ENCODE measurements at places on chromosomes 4 and X. TPM values are rescaled to one million over a fixed set of nuclear protein-coding genes. Genes with fewer than 3 reads are reported as not detected.
A peak's percentile ranks its signal among the peaks of the same experiment; 100 is the strongest.

The RAB40A gene
- total RNA-seq: 0.16 TPM

The STPG2 gene
- 0.19 TPM for total RNA-seq

The PNMA6A gene
- total RNA-seq: 0.17 TPM

The ENPEP gene
- 0.88 TPM for total RNA-seq

The RHOXF2 gene
- 0.25 TPM for total RNA-seq

- H3K36me3 ChIP-seq: no peaks in the 10 kb centered on the region
- H3K27ac ChIP-seq: no peak overlapping the region
- no peak overlapping the region for H3K4me3 ChIP-seq
- DNase-seq: no peak
- no peaks in the 10 kb centered on the region for H3K4me1 ChIP-seq
These were observed 645.0 kb upstream of the ATOH1 start for GRCh38 chr4:93183576-93183975.

DNA sequence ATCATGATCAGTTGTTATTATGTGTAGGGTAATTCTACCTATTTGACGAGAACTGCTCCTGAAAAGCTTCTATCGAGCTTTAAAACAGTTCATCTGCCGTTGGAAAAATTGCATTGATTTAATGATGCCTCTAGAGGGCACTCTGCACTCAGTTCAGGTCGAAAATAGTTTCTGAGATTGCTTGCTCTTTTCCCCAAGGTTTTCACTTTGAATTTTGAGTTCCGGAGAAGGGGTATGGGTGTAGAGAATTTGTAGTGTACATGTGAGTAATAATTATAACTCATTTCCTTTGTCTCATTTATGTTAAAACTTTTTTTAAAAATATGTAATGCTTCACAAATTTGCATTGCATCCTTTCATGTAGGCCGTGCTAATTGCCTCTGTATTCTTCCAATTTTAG lies 28.4 kb upstream of the TNIP3 start:
- no peaks in the 10 kb centered on the region for H3K4me1 ChIP-seq
- H3K36me3 ChIP-seq: no peaks in the 10 kb centered on the region
- H3K4me3 ChIP-seq: no peak overlapping the region
- no peak overlapping the region for H3K27ac ChIP-seq

DNA sequence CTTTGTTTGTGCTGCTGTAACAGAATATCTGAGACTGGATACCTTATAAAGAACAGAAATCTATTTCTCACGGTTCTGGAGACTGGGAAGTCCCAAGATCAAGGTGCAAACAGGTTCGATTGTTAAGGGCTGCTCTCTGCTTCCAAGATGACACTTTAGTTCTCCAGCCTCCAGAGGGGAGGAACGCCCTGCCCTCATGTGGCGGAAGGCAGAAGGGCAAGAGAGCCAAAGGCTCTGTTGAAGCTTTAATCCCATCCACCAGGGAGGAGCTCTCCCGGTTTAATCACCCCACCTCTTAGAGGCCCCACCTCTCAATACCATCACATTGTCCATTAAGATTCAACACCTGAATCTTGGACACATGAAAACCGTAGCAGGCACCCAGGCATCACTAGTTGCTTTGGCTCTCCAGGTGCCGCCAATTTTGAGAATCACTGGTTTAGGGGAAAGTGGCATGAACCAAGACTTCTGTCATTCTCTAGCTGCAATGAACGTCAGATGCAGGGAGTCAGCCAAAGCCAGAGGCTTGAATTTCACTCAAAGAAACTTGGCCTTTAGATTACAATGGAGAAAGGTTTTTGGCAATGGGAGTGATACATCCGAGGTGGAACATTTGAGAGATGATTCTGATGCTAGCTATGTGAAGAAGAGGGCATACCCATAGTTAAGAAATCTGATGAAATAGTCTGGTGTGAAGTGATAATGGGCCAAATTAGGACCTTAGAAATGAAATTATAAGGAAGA lies 15.7 kb downstream of the FHL1 start:
- no peak overlapping the region for H3K4me3 ChIP-seq
- H3K27ac ChIP-seq: no peak overlapping the region
- peak; percentile 51 for DNase-seq
- no peaks in the 10 kb centered on the region for H3K27me3 ChIP-seq
- H3K36me3 ChIP-seq: no peaks in the 10 kb centered on the region

- no peak overlapping the region for H3K4me3 ChIP-seq
- DNase-seq: no peak
- no peaks in the 10 kb centered on the region for H3K36me3 ChIP-seq
- H3K27ac ChIP-seq: no peak overlapping the region
These were observed 930.7 kb upstream of the PCDH10 start for GRCh38 chr4:132218406-132218805.

- no peaks in the 10 kb centered on the region for H3K4me1 ChIP-seq
- no peak overlapping the region for H3K4me3 ChIP-seq
- no peak overlapping the region for H3K27ac ChIP-seq
- no peak for DNase-seq
- H3K27me3 ChIP-seq: no peaks in the 10 kb centered on the region
These were observed 313.0 kb upstream of the SLC7A11 start for GRCh38 chr4:138555108-138555507.

GRCh38 chrX:47529548-47529947 lies 31.5 kb upstream of the ARAF start:
- no peak for DNase-seq
- no peaks in the 10 kb centered on the region for H3K4me1 ChIP-seq
- no peak overlapping the region for H3K4me3 ChIP-seq

DNA sequence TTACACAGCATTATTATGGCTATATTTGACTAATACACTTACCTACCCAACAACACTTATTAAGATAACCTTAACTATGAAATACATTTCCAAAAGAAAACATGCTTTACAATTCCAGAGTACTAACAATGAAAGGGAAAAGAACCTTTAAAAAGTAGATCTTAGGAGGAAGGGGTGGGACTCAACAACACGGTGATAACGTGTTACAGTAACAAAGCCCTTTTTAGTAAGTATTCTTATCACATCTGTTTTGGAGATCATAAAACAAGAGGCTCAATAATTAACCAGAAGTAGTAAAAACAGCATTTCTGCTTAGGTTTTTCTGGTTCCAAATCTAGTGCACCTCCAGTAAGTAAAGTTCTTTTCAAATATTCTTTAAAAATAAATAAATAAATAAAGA lies 202.1 kb upstream of the SLC7A11 start:
- DNase-seq: no peak
- H3K4me3 ChIP-seq: no peak overlapping the region
- no peaks in the 10 kb centered on the region for H3K36me3 ChIP-seq
- H3K27ac ChIP-seq: no peak overlapping the region
- no peaks in the 10 kb centered on the region for H3K27me3 ChIP-seq
- H3K4me1 ChIP-seq: no peaks in the 10 kb centered on the region

DNA sequence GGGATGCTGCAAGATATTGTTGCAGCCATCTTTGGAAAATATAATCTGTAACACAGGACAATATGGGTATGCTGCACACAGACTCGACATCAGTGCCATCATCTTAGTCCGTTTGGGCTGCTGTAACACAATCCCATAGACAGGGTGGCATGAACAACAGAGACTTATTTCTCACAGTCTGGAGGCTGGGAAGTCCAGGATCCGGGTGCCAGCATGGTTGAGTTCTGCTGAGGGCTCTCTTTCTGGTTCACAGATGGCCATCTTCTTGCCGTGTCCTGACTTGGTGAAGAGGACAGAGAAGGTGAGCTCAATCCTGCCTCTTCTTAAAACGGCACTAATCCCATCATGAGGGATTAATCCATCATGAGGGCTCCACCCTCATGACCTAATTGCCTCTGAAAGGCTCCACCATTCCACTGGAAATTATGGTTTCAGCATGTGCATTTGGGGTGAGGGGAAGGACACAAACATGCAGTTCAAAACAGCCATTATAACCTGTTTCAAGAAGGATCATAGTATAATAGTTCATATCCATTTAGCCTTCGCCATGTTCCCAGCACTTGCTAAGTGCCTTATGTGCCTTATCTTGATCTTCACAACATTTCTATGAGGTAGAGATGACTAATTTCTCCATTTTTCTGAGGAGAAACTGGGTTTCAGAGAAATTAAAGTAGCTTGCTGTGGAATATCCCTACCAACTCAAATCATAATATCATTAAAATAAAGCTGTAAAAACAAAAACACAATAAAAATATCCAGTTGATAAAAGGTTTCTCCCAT lies 27.9 kb upstream of the SPP1 start:
- no peaks in the 10 kb centered on the region for H3K27me3 ChIP-seq
- H3K4me1 ChIP-seq: no peaks in the 10 kb centered on the region
- H3K36me3 ChIP-seq: no peaks in the 10 kb centered on the region
- H3K27ac ChIP-seq: no peak overlapping the region
- H3K4me3 ChIP-seq: no peak overlapping the region
